ENCODE measurements at places on chromosomes 2 and 18.

DNA sequence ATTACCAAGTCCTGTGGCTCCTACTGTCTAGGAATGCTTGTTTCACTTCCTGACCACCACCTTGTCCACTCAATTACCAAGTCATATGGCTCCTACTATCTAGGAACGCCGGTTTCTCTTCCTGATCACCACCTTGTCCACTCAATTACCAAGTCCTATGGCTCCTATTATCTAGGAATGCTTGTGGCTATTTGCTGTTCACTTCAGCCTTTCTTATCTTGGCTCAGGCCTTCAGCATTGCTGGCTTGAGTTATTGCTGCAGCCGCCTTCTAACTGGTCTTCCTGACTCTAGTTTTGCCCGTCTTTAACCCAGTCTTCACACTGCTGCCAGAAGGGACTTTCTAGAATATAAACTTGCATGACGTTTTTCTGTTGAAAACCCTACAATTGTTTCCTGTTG is 82.5 kb upstream of the GAREM1 start:
- DNase-seq, result no peak

GRCh38 chr2:209076151-209076550 is 347.7 kb upstream of the MAP2 start:
- no peak for DNase-seq

GRCh38 chr2:232310121-232310520 is 68.4 kb upstream of the ALPP start:
- DNase-seq, result no peak

- DNase-seq, result no peak
These were observed 66.3 kb downstream of the PTGR3 start for GRCh38 chr18:75142677-75143076.

DNA sequence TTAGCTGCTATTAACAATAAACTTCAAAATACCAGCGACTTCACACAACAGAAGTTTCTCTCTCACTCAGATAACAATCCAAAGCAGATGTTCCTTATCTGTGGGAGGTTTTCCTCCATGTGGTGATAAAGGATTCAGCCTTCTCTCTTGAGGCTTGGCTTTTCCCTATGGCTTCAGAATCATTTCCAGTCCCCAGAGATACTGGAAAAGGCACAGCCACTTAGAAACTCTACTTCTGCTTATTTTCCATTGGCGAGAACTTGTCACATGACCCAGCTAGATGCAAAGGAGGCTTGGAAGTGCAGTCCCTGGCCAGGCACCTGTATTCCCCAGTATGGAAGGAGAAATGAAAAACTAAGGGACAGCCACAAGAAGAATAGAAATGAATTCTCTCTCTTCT is 344.8 kb downstream of the MTX2 start:
- DNase-seq, result no peak

DNA sequence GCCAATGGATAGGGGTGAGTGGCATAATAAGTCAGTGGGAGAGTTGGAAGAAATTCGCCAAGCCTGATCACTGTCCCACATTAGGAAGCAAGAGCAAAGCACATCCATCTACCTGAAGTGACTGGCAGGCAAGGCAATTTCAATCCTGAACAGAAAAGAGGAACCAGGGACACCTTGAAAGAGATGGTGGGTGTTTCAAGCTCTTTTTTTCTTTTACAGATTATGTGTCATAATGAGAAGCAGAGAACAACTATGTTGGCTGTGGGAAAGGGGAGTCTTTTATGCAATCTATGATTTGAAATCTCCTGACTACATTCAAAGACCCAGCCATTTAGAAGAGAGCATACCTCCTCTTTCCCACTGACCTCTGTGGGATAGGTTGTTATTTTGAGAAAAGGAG is 63.5 kb downstream of the TGIF1 start:
- DNase-seq, result no peak

GRCh38 chr2:157986761-157987160 is 110.6 kb upstream of the ACVR1 start:
- no peak for DNase-seq

GRCh38 chr2:209534228-209534627 is 110.4 kb downstream of the MAP2 start:
- no peak for DNase-seq

GRCh38 chr2:231918501-231919330 is 7.5 kb downstream of the NPPC start:
- DNase-seq, result no peak

DNA sequence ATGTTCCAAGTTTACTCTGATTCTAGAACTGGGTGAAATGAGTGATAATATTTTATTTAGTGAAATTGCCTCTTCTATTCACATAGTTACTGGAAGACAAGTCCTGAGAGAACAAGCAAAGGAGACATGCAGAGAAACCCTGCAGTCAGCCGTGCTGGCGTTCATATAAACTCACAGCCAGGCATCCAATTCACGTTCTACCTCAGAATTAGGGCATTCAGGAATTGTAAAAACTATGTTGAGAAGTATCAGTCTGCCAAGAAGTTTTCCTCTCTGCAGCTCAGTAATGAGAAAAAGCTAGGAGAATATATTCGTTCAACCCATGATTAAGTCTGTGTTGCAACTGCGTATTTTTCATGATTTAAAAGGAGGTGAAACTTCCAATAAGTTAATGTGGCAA is 156.2 kb upstream of the DSEL start:
- no peak for DNase-seq

DNA sequence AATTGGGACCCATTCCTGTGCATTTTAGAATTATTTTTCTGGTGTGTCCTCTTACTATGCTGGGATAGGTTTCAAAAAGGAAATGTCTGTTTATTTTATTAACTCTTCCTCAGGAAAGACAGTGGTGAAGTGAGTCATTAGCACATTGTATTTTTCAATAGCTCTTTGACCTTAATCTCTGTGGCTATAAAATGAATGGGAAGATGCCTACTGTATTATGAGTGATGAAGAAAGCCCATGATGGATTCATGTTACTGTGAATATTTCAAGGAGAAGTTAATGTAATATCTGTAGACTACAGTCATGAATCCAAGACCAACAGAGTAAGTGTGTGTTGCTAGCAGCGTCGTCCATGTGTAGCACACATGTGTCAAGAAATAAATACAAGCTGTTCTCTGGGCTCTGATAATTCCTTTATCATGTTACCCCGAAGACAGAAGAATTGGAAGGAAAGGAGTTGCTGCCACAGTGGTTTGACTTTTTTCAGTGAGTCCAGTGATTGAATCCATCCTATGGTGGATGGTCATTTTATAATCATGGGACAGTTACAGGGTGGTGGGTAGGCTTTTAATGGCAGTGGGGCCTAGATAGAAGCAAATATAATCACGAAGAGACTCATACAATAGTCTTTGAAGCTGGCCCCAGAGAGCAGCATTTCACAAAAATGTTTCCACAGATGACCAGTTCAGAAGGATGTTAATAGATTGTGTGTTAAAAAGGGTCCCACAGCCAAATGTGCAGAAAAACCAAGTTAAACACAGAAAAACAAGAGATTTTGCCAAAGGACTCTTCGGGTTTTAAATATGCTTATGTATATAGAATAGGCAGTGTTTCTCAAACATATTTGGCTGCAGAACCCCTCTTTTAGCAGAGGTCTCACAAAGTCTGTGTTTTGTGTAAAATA is 239.7 kb upstream of the RASGRP3 start:
- DNase-seq, result no peak

DNA sequence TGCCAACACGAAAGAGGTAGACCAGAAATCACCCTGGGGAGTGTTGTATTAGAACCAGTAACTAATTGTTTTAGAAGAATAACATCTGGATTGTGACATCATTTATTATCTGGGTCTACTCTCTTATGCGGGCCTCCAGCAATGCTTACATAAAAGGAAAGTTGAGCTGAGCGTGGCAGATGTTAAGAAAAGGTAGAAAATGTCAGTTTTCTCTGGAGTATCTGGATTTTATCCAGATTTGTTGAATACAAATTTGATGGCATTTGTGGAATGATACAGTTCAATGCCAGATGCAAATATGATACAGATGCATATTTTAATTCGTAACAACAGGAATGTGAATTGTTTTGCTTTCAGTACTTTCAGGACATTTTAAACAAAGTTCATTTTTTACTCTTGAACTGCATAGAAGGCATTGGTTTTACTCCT is 90.3 kb downstream of the PRPF40A start:
- no peak for DNase-seq

DNA sequence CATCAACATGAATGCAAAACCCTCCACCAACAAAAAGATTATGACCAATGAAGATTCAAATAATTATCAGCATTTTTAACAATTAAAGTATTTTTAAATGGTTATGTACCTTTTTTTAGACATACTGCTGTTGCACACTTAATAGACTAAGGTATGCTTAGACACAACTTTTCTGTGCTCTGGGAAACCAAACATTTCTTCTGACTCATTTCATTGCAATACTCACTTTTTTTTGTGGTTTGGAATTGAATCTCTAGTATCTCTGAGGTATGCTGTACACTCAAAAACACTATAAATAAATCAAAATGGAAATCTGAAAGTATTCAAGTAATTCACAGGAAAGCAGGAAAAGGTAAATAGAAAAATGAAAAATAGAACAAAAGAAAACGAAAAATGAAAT is 247.9 kb upstream of the POU3F3 start:
- no peak for DNase-seq

GRCh38 chr2:45575881-45576280 is 35.2 kb downstream of the SRBD1 start:
- DNase-seq, result no peak

DNA sequence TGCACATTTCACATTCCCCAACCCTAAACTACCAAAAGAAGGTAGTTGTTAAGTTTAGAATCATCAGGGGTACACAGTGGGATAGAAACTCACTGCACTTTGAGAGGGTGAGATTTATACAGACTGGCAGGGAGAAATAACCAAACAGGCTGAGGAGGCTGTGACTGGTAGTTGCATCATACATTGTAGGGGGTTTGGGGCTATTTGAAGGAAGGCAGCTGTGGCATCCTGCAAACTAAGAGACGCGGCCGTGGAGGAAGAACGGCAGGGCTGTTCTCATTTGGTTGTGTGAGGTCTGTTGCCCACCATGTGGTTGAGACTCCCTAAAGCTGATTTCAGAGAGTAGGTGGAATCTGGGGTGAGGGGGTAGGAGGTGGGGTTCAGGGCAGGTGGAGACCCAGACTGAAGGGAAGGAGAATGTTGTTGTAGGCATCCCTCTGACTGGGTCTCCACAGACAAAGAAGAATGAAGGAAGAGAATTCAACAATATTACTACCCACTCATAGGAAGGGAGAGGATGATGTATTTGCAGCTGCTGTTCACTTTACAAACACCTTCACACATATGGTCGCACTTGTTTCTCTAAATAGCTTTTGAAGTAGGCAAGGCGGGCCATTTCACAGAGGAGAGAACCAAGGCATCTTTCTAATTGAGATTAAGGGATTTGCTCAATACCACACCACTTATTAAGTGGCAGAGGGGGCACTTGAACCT is 170.9 kb upstream of the SIX2 start:
- no peak for DNase-seq

DNA sequence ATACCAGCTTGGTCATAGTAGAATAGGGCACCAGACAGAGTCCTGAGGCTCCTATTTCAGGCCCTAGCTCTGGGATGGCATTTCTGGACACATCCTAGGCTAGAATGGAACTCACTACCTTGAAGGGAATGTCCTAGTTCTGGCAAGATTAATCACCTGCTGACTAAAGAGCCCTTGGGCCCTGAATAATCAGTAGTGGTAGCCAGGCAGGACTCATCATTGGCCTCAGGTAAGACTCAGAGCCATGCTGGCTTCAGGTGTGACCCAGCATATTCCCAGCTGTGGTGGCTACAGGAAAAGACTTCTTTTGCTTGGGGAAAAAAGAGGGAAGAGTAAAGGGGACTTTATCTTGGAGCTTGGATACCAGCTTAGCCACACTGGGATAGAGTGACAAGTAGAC is 131.0 kb upstream of the SRD5A2 start:
- no peak for DNase-seq

GRCh38 chr2:200439981-200440380 is 69.9 kb downstream of the KCTD18 start:
- no peak for DNase-seq

DNA sequence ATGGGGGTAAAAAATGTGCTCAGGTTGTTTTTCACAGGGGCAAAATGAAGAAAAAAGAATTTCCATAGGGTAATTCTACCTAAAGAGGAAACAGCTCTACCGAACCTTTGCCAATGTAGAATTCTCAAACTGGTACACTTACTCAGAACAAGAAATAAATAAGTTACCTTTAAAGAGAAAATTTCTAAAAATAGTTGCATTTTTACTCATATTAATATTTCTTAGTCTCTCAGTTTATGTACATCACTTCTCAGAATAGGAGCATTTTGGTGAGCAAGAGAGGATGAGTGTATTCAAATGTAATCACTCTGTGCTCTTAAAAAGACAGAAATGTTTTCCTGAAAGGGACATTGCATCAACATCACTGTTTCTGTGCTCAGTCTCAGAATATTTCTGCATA is 574.7 kb upstream of the SLC8A1 start:
- no peak for DNase-seq

DNA sequence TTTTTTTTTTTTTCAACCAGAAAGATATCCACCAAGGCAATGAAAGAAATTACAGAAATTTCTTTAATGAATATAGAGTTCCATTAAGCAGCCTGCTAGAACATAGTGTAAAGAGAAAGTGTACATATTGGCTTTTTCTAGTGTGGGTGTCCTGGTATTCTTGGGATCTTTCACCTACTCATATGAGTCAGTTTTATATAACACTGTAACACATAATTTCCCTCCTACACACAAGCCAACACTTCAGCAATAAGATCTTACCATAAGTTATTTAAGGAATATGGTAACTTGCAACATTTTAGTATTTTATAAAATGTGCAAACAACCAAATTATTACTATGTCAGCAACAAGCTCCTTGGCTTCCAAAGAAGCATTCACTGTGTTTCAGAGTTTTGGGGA is 59.9 kb downstream of the ZRANB3 start:
- no peak for DNase-seq

DNA sequence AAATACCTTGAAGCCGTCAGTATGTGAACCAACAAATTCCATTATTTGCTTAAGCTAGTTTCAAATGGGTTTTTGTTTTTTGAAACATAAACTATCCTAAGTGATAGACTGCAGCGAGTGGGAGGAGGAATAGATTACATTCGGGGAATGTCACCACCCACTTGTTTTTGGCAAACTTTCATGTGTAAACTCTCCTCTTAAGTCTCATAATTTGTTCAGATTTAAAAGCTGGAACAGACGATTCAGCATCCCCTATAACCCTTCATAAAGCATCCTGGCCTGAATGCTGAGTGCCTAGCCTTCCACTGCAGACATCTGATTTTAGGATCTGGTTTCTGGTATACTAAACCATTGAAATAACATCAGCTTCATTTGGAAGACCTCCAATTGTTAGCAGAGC is 51.0 kb downstream of the CPO start:
- no peak for DNase-seq
